Activated naive CD4-positive, alpha-beta T cell (primary cell): ENCODE measurements at places on chromosomes 5 and 9.

- DNase-seq: no peak
Observed at GRCh38 chr9:127177665-127178265, 55.3 kb upstream of the ANGPTL2 start.

DNA sequence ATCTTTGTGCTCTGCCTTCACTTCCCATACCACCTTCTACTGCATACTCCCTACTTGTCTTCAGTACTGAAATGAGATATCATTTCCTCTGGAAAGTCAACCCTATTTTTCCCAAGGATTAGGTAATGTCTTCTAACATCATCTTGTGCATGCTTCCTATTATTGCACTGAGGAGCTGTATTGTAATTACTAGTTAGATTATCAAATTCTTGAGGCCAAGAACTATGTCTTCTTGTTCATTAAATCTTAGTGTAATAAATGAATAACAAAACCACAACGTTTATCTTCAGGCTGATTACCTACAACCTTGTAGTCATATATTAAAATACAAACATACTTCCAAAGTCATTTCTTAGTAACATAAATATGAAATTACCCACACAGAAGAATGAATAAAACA, 87.9 kb upstream of the POU5F2 start:
- DNase-seq: no peak

GRCh38 chr5:17187011-17187785, 30.2 kb upstream of the BASP1 start:
- no peak for DNase-seq

DNA sequence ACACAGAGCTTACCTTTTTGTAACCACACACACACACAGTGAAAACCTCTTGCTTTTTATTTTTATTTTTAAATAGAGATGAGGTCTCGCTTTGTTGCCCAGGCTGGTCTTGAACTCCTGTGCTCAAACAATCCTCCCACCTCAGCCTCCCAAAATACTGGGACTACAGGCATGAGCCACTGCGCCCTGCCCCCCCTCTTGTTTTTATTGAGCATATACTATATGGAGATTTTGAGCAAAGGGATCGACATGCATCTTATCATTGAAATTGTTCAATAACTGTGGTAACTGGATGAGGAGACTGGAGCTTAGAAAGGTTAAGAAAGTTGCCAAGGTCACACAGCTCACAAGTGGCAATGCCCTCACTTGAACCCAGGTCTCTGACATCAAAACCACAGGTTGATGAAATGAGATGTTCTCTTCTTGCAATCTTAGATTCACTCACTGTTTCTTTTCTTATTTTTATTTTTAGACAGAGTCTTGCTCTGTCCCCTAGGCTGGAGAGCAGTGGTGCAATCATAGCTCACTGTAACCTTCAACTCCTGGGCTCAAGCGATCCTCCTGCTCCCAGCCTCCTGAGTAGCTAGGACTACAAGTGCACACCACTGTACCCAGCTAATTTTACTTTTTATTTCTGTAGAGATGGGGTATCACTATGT, 26.8 kb upstream of the STXBP1 start:
- DNase-seq: no peak

DNA sequence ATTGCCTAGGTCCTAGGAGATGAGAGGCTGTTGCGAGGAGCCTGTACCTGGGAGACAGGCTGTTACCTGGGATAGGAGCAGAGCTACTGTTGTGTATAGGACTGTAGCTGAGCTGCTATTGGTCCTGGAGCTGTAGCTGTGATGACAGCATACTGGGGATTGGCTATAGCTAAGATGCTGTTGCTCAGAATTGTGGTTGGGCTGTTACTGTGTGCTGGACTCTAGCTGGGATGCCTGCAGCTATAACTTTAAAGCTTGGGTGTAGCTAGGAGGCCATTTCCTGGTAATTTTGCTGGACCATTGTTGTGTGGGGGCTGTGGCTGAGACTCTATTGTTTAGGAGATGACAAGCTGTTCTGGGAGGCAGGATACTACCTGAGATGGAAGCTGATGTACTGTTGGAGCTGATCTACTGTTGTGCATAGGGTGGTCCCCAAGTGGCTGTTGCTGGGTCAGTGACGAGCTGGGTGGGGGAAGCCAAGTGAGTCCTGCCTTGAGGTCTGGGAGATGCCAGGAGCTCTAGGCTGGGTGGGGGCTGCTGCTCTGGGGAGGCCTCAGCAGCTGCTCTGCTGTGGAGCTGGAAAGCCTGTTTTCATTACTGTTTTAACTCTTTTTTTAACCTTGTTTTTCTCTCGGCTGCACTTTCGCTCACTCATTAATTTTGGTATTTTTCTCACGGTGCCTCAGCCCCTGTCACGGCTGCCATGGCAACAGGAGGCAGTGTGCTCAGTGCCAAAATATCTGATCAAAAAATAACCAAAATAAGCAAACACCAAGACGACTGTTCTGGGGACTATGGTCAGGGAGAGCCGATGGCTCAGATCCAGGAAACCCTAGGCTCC, 3.0 kb upstream of the PCDH1 start:
- DNase-seq: no peak

DNA sequence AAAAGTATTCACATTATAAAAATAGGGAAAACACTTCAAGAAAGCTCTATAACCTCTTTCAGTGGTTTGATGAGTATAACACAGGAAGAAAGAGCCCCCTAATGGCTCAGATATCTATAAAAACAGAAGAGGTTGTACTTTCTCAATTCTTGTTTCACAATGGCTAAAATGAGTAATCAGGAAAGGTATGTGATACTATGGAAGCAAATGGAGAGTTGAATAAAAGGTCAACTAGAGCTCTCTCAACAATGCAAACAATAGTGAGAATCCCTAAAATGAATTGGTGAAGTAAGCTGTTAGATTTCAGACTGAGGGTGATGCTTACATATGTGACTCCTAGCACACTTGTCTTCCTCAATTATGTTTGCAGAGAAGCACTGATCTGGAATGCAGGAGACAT, 584.6 kb upstream of the CDH18 start:
- no peak for DNase-seq

GRCh38 chr5:1460054-1460682, 14.9 kb upstream of the SLC6A3 start:
- no peak for DNase-seq

DNA sequence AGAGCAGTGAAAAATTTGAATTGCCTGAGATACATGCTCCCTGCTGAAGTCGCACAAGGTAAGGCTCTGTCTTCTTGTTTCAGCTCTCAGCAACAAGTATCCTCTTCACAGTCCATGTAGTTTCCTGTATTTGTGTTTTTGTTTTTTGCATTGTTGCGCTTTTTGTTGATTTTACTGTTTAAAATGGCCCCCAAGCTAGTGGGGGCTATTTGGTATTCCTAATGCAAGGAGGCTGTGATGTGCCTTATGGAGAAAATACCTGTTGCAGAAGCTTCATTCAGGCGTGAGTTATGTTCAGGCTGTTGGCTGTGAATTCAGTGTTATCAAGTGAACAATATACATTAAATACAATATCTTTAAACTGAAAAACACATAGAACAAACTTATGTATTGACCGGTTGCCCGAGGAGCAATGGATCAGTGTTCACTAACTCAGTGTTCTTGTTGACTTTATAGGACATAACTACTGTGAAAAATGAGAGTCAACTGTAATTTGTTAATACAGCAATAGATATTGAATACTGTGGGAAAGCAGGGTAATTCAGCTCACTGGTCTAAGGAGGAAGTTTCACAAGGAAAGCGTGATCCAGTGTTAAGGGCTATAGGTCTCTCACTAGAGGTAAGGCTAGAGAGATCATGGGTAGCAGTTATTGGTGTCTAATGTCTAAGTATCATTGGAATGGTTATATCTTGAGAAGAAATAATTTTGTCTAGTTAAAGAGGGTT, 150.5 kb downstream of the GCNT1 start:
- no peak for DNase-seq

DNA sequence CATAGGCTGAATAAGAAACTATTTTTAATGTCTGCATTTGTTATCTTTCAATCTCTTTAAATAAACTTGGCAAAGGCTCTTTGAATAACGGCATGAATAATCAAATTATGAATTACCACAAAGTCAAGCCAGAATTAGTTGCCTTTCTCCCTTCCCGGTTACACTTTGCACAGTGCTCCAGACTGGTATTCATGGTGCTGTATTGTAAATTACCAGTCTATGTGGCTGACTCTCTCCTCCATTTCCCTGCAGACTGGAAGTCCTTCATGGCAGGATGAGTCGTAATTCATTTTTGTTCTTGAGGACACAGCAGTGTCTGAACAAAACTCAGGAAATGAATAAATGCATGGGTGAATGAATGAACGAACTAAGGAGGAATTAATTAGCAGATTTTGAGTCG, 142.9 kb downstream of the GNA14 start:
- DNase-seq: no peak

DNA sequence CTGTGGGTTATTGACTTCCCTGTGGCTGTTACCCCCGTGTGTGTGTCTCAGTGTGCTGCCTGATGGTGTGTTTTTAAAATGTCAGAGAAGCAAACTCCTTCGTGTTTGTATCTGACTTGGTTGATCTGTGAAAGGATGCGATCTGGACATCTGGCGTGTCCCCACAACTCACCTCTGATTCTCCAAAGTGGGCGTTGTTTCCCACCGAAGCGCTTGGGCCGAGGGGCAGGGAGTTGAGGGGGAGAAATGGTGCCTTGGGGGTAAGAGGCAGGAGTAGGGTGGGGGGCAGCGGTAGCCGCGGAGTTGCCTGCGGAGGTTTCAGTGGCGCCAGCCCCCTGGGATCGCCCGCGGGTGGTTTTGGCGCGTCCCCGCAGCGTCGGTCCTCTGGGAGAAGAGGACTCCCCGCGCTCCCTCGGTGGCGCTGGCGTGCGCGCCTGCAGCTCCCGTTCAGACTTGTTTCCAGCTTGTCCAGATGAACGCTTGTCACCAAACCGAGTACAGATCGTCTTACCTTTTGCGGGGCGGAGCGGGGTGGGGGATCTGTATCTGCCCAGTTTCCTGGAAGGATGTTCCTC, 1.1 kb downstream of the MAST4 start:
- no peak for DNase-seq

GRCh38 chr5:32601623-32602295, 16.4 kb downstream of the SUB1 start:
- DNase-seq: no peak

DNA sequence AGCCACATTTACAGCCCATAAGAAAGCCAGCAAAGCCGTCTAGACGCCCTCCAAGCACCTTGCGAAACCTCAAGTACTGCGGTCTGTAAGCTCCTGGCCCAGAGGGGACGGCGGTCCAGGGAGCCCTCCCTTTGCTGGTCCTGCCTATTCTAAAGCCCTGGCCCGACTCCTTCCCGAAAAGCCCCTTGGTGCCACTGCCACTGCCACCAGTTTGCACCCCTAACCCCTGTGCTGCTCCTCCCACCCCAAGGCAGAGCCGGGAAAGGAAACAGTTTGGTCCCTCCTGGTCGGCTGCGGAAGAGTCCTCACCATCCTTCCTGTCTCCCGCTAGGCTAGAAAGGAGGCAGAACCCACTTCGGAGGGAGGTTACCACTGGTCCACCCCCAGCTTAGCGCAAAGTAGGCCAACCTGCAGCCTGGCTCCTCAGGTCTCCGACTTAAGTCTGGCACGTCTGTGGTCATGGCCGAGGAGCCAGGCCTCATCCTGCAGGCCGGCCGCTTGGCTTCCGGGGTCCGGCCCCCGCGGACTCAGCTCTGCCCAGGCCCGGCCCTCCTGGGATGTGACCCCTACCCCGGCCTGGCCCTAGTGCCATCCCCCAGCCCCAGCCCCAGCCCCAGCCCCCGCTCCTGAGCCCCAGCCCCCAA, 916 bp downstream of the TOR1A start:
- no peak for DNase-seq

GRCh38 chr5:15285901-15286583, 213.9 kb upstream of the FBXL7 start:
- DNase-seq: no peak

DNA sequence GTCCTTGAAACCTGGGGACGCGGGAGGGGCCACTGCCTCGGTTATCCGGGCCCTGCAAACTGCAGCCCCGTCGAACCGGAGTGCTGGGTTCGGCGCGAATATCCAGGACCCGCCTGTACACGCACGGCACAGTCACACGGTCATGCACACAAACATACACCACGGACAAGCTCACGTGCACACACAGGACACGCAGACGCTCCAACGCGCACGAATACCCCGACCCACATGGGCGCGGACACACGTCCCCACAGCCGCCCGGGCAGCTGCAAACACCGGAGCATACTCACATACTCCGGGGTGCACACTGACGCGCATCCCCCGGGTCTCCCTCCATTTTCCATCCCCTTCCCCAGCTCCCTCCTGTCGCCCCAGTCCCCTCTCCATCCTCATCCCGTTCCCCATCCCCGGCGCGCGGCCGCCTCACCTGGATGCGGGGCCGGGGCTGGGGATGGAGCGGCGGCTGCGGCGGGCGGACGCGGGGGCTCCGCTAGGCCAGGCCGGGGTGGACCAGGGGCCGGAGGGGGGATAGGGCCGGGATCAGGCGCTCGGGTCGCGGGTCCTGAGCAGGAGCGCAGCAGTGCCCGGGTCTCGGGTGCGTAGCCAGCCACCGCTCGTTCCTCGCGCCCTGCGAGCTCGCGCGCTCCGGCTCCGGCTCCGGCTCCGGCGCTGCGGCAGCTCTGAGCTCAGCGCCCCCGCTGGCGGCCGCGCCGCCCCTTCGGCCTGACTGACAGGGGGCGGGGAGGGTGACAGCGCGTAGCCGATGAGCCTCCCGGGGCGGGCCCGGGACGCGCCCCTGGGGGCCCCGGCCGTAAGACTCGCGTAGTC, at the start of the genes EIF4E1B and SNCB:
EIF4E1B (plus strand) TSS at position 823 of the 828 bp plus-strand sequence. CDS start 12,113 bp downstream, outside the sequence.
SNCB (minus strand) TSS at position 682 of the 828 bp plus-strand sequence. CDS start 880 bp downstream, outside the sequence.
- DNase-seq: no peak

DNA sequence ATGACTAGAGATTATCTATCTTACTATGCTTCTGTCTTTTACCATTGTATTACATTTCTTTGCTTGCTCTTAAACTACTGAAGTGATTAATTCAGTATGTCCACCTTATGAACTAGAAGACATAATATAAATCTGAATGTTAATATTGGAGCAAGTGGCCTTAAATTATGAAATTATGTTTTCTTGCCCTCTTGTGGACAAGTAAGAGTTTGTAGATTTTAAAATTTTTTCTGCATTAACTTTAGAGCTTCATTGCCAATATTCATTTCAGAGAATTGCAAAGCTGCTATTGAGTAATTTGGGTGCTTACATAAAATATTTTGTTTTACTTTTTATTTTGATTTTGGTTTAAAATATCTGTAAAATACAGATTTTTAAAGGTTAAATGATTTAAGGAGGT, 55.3 kb downstream of the RANBP17 start:
- no peak for DNase-seq

- no peak for DNase-seq
Observed at GRCh38 chr5:91366551-91366950, 16.6 kb downstream of the ARRDC3 start.

GRCh38 chr9:131473891-131474290, 28.8 kb upstream of the POMT1 start:
- no peak for DNase-seq

DNA sequence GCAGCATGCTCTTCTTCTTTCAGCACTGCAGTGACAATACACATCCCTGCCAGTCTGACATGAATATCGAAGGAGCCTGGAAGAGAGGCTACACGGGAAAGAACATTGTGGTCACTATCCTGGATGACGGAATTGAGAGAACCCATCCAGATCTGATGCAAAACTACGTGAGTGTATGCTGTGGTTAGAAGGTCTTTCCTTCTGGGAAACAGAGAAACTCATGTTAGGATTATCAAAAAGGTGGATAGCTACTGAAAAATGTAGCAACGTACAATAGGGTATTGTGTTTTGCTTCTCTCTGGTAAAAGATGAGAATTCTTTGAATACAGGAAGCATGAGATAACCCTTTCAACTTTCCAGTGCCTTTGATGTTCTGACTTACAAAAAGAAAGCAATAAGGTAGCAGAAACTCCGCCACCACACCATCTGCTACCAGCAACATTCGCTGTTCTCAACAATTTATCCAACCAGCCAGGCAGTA, 133.3 kb downstream of the PCSK5 start:
- DNase-seq: peak; percentile 33

- no peak for DNase-seq
Observed at GRCh38 chr9:131419026-131419614, 25.2 kb downstream of the PRRC2B start.
